ENCODE measurements at places on chromosomes 5 and 9. TPM values are rescaled to one million over a fixed set of nuclear protein-coding genes. Genes with fewer than 3 reads are reported as not detected.
A peak's percentile ranks its signal among the peaks of the same experiment; 100 is the strongest.

Gene SIT1
- polyA plus RNA-seq = 0.16 TPM

DNA sequence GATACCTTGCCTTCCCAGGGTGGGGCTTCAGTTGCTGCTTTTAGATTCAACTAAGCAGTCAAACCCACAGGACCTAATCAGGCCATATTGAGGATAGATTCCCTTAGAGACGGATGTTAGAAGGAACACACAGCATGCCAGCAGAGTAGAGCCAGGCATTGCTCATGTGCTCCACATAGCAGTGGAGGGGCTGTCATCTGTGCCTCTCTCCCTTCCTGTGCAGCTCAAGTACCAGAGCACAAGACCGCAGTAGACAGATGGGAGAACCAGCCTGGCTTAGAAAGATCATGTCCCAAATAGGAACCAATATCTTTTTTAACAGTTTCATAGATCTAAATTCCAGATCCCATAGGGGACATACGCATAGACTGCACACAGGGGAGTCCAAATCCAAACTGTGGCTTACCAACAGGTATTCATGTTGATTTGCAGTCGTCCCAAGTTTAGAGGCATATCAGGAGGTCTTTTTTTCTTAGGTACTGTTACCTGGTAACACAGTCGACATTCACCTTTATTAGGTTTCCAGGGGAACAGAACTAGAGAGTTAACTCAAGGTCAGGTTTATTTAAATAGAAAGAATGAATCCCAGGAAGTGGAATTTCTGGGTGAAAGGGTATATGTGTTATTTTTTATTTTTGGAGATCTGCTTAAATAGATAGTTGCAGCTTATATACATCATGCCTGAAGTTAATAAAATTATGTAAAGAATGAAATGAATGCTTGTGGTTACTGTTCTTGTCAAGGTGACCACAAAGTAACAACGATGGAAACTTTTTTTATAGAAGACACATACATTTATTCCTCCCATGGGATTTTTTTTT, 43.5 kb upstream of the PCAT7 start:
- DNase-seq = no peak

DNA sequence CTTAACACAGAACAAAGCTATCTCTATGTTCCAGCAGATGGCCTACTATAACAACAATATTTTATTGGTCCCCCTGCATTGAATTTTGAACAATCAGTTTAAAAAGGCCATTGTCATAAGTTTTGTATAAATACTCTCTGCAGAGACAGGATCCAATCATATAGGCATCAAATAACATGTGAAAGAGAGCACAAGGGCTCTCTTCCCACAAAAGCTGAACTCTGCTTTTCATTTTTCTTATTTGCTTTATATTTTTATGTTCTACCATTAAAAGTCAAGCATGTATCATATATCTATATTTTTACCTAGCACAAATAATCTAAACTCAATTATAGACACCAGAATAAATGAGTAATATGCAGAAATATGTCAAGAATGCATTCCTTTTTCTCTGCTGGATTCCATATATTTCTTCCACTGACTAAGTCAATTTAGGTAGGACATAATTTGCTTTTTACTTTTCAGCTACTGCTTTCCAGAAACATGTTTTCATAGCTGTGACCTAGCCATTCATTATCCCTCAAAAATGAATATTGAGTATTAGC, 143.6 kb downstream of the CDH9 start:
- DNase-seq = no peak

DNA sequence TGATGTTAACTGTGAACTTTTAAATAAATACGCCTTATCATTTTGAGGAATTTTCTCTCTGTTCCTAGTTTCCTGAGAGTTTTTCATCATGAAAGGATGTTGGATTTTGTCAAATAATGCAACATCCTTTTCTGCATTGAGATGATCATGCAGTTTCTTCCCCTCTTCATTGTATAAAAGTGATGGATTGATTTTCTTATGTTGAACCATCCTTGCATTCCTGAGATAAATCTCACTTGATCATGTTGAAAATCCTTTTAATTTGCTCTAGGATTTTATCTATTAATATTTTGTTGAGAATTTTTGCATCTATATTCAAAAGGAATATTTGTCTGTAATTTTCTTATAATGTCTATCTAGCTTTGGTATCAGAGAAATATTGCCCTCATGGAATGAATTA, 13.3 kb downstream of the FOXE1 start:
- no peak for DNase-seq

Gene EGR1
- 150 TPM for polyA plus RNA-seq

DNA sequence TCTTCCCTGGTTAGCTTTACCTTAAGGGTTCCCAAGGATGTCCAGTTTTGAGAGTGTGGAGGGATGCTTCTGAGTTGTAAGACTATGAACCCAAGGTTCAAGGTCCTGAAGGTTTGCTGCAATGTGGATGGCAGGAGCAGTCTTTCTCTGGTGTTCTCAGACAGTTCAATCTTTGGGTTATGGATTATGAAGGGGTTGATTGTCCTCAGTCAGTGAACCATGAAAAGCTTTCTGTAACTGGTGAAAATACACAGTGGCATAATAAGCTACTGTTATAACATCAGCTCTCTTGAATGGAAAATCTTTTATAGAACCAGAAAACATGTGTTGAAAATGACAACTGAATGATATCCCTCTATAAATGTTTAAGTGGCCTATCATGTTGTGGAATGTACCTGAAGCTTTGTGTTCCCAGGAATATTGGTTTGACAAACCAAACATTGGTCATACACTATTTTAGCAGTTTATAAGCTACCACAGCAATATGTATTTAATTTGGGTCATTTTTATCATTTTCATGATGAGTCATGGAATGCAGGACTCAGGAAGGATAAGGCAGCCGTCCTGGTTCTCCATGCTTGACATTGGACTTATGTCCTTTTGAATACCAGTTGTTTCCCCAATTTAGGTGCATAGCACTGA, 1041.8 kb upstream of the ARRDC3 start:
- DNase-seq = no peak

Gene FOXD4L3
- not detected for polyA plus RNA-seq

DNA sequence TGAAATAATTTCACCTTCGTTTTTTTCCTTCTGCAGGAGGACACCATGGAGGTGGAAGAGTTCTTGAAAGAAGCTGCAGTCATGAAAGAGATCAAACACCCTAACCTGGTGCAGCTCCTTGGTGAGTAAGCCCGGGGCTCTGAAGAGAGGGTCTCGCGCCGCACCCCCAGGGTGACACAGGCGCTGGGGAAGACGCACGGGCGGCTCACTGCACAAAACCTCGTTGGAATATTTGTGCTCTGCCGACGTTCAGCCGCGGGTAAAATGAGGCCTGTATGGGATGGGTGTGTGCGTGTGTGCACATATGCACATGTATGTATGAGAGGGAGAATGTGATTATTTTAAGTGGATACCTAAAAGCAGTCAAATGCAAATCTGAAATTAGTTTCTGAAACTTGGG, 24.5 kb downstream of the QRFP start:
- no peak for DNase-seq

- DNase-seq = no peak
Measured at GRCh38 chr9:94908583-94909249, 182.2 kb downstream of the AOPEP start.

Gene TMEM252
- not detected for polyA plus RNA-seq

DNA sequence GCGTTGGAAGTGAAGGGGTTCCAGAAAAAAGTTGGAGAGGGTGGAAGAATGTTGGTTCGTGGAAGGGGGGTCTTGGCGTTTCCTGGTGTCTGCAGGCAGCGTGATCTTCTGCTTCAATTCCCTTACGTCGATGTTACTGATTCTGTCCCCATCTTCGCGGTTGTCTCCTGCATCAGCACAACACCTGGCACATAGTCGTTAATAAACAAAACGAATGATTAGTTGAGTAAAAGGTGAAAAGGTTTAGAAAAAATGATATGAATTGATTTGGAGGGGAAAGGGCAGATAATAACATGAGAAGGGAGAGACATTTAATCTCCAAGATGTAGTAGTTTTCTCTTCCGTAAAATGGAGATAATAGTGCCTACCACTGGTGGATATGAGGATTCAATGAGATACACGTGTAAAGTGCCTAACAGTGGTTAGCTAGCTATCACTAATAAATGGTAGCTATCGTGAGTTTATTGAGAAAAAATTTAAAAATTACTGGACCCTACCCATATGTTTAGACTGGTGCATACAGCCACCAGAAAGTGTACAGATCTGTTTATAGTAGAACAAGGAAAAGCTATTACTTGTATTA, 556 bp downstream of the MTREX start:
- DNase-seq = no peak

GRCh38 chr5:21087766-21088165, 1099.8 kb upstream of the CDH18 start:
- DNase-seq = no peak

Gene TUT7
- polyA plus RNA-seq = 18.5 TPM

Gene LHX2
- 1.6 TPM for polyA plus RNA-seq

Gene TCF7
- polyA plus RNA-seq = 5.1 TPM

DNA sequence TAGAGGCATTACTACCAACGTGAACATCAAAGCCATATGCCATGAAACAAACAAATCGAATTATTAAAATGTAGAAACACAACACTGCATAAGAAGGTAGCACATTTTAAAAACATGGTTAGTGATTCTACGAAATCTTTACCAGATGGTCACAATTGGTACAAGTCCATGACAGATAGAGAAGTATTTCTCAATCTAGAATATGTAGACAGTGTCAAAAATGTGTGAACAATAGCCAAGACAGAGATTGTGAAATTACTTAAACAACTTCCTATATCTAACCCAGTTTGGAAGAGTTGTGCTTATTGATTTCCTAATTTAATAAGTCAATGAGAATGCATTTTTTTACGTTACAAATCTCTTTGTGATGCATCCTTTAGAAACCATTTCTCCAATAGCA, 1121.6 kb downstream of the MAT2B start:
- no peak for DNase-seq

GRCh38 chr5:146069780-146070099, 35.6 kb downstream of the PLAC8L1 start:
- DNase-seq = no peak

GRCh38 chr5:111927191-111927590, 170.2 kb upstream of the NREP start:
- no peak for DNase-seq

GRCh38 chr9:98107926-98108325, 11.1 kb downstream of the TRIM14 start:
- DNase-seq = no peak

DNA sequence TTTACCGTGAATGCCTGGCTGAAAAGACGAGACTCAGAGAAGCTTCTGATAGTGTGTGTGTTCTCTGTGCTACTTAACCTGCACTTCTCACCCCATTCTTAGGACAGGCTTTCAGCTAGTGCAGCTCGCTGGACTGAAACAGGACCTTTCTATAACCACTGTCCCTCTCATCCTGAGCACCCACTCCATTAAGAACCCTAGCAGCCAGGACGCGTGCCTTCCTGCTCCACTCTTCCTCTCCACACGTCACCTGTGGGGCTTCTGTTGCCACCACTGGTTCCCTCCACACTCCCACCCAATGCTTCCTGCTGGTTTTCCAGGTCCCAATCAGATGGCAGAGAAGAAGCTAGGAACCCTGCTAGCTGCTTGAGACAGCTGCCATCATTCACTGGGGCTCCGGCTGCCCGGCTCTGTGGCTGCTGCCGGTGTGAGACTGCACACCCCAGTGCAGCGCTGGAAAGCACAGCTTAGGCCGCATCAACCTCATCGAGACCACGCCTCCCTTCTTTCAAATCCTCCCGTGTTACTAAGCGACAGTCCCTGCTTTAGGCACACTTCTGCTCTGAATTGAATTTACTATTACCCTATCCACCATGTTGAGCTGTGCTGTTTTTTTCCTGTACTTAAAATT, 44.0 kb downstream of the RNF130 start:
- DNase-seq = no peak

DNA sequence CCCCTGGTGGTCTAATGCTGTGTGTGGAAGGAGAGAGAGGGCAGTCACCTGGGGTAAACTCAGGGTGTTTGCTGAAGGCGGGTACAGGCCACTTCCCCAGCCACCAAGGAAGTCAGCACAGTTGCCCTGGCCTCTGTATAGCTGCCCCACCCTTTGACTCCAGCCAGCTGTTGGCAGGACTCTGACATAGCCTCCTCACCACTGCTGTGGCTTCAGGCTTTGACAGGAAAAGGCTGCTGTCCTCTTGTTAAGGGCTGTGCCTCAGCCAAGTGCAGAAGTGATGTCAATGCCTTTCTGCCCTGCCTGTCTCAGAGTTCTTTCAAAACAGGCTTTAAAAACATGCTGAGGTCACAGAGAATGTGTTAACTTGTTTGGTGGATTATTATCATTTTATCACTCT, 487.2 kb upstream of the KLF4 start:
- peak; percentile 14 for DNase-seq
